ENCODE measurements at places on chromosomes 1 and 21.

- DNase-seq = peak; percentile 88
Measured at GRCh38 chr1:228751360-228752098, 16.2 kb downstream of the RHOU start.

GRCh38 chr21:17903029-17903806, 84.1 kb upstream of the C21orf91 start:
- DNase-seq = peak; percentile 17

- no peak for DNase-seq
Measured at GRCh38 chr1:195337646-195338045, 1270.6 kb downstream of the KCNT2 start.

DNA sequence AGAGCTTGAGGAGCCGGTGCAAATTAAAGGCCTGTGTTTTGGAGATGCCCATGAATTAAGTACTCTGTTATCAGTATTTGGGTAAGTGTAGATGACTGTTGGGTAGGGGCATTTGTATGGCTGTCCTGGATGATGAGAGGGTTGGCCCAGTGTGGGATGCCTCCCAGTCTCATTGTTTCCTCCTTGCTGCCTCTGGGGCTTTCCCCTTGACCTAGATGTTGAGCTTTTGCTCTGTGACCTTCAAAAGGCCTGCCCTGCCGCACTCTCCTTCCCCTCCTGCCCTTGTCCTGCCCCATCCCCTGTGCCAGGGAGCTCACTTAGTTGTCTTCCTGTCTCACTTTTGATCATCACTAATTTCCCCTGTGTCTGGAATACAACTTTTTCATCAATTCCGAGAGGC, 10.0 kb downstream of the GALNT2 start:
- DNase-seq = no peak

DNA sequence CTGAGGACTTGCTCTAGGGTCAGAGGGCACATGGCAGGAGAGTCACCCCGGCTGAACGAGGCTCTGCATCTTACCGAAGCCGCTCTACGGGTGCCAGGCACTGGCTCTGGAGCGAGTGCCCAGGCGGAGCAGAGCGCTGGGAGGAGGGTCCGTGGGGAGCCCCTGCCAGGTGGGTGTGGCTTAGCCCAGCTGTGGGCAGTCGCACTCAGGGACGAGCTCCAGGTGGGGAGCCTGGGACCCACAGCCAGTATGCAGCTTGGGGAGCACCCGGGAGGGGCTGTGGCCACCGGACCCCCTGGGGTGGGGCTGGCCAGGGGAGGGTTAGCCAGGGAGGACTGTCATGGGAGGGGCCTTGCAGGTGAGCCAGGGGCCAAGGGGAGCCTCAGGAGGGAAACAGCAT, 3.8 kb downstream of the AGRN start:
- DNase-seq = no peak

DNA sequence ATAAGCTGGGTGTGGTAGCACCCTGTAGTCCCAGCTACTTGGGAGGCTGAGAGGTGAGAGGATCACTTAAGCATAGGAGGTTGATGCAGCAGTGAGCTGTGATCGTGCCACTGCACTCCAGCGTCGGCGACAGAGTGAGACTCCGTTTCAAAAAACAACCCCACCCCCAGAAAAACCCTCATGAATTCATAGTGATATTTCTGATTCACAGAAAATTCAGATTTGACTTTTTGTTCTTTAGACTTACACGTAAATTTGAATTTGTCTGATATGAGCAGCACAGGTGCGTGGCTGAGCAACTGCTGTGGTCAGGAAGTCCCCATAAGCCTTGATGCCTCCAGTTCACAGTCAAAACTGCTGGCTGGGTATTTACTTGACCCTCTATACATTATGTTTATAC, 10.0 kb upstream of the MORC3 start:
- no peak for DNase-seq

- DNase-seq = no peak
Measured at GRCh38 chr1:183607322-183607980, 17.2 kb upstream of the NCF2 start.

DNA sequence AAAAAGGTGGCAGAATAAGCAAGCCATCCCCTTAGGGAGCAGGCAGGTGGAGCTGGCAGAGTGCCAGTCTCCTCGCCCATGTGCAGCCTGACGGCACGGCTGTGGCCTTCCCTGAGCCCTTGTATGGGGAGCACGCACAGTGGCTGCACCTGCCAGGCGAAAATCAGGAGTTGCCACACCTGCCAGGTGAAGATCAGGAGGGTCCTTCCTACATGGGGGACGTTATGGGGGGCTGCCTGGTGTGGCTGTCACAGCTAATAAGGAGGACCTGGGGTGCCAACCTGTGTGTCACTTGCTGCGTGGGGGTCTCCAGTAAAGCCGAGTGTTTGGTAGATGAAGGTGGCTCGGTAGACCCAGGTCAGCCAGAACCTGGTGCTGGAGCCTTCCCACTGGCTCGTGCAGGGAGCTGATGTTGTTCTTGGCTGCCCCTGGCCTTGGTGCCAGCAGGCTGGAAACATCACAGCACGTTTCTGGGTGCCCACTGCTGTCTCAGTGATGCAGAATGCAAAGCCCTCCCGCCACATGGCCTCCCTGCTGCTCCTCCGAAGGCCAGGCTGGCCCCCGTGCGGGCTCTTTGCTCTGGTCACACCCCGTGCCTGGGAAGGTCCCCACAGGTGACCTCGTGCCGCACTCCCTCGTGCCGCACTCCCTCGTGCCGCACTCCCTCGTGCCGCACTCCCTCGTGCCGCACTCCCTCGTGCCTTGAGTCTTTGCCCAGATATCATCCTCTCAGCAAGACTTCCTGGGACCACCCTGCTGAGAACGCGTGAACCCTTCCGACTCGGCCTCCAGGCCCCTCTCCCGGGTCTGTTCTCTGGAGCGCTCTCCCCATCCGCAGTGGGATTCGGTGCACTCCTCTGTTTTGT, 55.4 kb downstream of the SLC37A1 start:
- no peak for DNase-seq

- DNase-seq = no peak
Measured at GRCh38 chr1:213535679-213536078, 452.1 kb upstream of the PROX1 start.

GRCh38 chr21:45330075-45330781, 42.5 kb upstream of the POFUT2 start:
- no peak for DNase-seq

DNA sequence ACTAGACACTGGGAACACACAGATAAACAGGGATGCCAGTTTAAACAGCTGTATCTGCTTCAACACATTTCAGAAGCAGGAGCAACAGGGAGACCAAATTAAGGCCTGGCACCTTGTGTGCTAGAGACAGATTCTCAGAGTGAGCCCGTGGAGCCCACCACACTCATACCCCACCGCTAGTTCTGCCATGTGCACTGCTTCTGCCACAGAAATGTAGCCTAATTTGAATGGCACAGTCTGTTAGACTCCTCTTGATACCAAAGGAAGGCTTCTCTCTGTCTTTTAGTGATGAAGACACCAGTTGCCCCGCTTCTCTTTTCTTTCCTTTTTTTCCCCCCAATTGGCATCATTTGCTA, 29.3 kb upstream of the ACP6 start:
- no peak for DNase-seq

- DNase-seq = no peak
Measured at GRCh38 chr1:84918726-84919336, 25.8 kb upstream of the LPAR3 start.

DNA sequence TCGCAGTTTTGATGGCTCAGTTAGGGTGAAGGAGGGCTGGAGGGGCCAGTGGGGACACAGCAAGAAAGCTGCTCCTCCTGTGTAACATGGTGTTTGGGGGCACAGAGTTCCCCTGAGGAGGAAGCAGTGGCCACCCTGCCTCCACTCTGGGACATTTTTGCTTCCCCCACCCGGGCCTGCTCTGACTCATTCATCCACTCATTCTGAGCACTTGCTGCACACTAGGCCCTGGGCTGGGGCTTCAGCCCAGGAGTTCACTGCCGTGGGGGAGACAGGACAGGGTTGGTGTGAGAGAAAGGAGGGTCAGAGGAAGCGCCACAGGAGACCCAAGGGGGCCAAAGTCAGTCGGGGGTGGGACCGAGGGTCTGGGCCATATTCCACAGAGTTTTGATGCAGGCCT, 41.4 kb upstream of the ACOT11 start:
- DNase-seq = peak; percentile 57

DNA sequence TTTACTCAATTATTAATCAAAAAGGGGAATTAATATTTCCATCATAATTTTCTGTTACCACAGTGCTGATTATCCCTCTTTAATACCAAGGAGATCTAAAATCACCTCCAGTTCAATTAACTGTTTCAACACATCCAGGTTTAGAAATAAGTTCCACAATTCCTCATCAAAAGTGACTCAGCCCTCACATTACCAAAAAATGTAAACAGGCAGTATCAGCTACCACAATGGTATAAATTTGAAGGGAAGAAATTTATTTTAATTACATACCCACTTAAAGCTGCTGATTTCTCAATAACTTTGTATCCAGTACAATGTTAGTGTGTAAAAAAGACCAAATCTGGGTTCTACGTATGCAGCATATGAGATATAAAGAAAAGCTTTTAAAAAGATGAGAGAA, 51.9 kb downstream of the EIF4G3 start:
- peak; percentile 32 for DNase-seq

- no peak for DNase-seq
Measured at GRCh38 chr1:181398544-181398943, 84.8 kb upstream of the CACNA1E start.

DNA sequence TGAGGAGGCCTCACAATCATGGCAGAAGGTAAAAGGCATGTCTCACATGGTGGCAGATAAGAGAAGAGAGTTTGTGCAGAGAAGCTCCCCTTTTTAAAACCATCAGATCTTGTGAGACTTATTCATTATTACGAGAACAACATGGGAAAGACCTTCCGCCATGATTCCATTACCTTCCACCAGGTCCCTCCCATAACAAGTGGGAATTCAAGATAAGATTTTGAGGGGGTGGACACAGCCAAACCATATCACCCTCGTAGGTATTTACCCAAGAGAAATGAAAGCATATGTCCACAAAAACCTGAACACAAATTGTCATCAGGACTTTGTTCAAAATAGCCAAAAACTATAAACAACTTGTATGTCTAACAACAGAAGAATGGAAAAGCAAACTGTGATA, 45.9 kb upstream of the TENT5C start:
- DNase-seq = no peak

- DNase-seq = peak; percentile 71
Measured at GRCh38 chr21:17454315-17455027, 58.4 kb upstream of the CXADR start.

DNA sequence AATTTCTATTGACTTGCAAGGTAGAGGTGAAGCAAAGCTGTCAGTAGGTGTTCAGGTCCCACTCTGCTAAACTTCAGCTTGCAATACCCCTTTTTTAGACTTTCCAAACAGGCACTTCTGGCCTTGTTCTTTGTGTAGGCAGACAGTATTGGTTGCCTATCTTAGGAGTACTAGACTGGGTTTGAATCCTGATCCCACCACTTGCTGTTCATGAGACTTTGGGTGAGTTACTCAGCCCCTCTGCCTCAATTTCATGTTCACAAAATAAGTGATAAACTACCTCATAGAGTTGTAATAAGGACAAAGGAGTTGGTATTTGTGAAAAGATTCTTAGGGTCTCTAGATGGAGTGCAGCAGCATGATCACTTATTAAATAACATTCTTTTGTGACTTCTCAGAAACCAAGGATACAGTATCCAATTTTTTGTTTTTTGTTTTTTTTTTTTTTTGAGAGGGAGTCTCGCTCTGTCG, 5.2 kb downstream of the RCC1 start:
- DNase-seq = peak; percentile 75

DNA sequence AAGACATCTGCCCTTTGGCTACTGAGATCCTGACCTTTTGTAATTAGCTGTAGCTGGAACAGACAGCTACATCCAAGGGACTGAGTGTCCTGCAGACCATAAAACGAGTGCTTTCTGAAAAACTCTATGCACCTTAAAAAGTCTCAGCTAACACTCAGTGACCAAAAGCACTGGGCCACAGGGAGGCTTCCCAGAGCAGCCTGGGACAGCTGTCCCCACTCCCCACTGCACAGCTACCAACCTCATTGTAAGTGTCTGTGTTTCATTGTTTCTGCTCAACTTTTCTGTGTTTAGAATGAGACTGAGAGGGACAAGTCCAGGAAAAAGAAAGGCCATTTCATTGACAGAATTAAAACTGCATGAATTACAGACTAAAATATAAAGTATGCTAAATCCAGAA, 80.7 kb downstream of the SMYD2 start:
- DNase-seq = no peak

DNA sequence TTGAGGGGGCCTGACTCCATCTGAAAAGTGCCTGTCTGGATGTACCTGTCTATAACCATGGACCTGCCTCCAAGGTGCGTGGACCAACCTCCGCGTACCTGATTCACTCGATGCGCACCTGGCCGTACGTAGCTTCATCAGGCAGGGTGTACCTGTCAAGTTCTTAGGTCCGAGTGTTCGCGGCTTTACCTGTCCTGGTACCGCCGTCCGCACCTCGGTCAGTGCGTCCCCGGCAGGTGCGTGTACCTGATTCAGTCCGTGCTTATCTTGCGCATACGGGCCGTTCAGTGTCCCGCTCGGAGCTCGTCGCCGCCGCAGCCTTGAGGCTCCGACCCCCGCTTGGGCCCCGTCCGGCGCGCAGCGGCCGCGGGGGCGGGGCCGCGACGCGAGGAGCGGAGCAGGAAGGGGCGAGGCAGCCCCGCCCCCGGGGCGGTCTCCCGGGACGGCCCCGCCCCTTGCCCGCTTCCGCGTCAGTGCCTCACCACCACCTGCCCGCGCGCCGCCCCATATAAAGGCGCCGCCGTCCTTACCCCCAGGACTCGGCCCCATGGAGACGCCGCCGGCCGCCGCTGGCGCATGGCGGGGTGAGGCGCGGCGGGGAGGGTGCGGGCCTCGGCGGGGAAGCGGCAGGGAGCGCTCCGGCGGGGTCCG, at the start of gene ZC3H12A:
Gene ZC3H12A, plus strand, starts transcription at position 535 of the 651 bp plus-strand sequence. CDS start 917 bp downstream, outside the sequence.
- peak; percentile 93 for DNase-seq

DNA sequence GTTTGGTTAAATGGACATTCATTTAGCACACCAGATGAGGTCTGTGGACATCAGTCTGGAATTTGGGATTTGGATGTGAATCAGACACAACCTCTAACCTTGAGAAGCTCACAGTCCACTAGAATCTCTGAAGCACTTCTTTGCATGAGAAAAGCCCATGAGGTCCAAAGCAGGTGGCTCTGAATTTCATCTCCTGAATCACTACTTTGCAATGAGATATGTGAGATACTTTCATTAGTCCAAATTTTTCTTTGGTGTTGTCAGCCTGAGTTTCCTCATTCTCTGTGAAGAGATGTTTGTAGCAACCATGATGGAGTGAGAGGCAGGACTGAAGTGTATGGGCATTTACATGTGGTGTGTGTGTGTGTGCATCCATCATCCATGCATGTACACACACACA, 16.5 kb upstream of the LCE2D start:
- DNase-seq = no peak

All from NB4 (cell line).